ENCODE measurements at places on chromosomes 6 and 20. TPM values are rescaled to one million over a fixed set of nuclear protein-coding genes. Genes with fewer than 3 reads are reported as not detected.
A peak's percentile ranks its signal among the peaks of the same experiment; 100 is the strongest.

DNA sequence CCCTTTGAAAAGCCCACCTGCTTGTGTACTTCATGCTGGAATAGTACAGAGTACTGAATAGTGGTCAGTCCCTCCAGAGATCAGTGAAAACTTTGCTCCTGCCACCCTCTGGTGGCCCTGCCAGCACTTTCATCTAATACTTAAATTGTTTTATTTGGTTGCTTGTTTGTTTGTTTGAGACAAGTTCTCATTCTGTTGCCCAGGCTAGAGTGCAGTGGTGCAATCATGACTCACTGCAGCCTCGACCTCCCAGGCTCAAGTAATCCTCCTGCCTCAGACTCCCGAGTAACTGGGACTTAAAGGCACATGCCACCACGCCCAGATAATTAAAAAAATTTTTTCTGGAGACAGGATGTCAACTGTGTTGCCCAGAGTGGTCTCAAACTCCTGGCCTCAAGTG, 9.1 kb downstream of the FAM83D start:
- DNase-seq, result no peak

GRCh38 chr20:46218656-46219055, 89.6 kb downstream of the CDH22 start:
- no peak for DNase-seq

DNA sequence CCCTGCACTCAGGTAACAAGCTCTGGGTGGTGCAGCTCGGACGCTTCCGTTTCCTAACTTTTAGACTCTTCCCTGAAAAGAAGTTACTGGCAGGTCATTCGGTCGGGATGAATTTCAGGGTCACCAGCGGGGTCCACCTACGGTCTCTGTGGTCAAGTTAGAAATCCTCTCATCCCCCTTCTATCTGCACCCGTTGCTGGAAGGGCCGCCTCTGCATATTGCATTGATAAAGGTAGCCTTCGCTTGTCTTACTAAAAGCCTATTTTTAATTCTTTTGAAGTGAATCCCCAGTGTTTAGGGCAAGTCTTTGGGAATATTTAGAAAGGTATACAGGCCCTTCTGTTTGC, 47.3 kb downstream of the LRRN4 start:
- no peak for DNase-seq

DNA sequence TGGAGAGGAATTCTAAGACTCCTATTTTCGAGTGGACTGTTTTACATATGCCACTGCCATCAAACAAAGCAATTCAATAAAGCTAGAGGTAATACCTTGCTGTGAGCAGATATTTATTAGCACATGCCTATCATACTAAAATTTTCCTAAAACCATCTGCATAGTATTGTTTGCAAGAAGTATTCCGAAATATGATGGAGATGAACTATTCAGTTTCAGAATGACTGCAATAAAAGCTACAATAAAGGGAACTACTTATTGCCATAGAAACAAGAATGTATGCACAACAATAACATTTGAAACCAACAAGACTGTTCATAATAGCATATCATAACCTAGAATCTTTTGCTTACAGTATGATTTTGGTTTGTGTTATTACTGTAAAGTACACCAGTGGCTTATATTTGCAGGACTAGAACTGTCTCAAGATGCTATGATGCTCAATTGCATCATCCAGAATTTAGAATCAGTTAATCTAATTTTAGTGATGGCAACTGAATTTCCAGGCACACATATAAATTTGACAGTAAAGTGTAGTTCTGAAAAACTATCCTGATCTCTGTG, 144.3 kb downstream of the GRIK2 start:
- no peak for DNase-seq

DNA sequence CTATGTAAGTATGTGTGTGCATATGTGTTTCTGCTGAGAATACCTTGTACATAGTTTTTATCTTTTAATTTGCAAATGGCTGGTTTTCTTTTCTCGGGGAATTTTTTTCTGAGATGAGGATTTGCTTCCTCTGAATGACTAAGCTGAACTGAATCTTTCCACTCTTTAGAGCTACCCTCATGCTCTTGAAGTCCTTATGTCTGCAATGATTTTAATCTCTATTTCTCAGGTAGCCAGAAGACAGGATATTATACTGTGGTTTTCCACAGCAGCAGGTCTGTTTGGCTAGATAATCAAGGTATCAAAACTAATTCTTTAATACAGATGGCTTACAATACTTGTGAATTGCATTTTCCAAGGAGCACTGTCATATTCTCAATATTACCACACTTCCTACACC, 114.7 kb downstream of the PLCB1 start:
- no peak for DNase-seq

DNA sequence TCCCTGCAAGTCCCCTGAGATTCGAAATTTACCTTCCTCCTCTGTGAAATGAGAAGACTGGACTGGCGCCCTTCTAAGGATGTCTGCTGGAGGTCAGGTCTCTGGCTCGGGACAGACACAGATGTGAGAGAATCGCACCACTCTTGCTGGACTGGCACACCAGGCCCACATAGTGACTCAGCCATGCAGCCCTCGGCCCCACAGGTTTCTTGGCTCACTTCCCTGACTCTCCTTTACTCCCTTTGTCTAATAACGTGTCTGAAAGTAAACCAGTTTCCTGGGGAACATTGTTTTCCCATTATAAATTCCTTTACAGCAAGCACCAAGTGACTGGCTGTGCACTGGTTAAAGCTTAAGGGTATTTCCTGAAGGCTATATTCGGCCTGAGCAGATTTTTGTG, 106.7 kb upstream of the PLEKHG1 start:
- no peak for DNase-seq

- no peak for DNase-seq
These were observed 4.9 kb upstream of the PTK6 start for GRCh38 chr20:63542031-63542559.

DNA sequence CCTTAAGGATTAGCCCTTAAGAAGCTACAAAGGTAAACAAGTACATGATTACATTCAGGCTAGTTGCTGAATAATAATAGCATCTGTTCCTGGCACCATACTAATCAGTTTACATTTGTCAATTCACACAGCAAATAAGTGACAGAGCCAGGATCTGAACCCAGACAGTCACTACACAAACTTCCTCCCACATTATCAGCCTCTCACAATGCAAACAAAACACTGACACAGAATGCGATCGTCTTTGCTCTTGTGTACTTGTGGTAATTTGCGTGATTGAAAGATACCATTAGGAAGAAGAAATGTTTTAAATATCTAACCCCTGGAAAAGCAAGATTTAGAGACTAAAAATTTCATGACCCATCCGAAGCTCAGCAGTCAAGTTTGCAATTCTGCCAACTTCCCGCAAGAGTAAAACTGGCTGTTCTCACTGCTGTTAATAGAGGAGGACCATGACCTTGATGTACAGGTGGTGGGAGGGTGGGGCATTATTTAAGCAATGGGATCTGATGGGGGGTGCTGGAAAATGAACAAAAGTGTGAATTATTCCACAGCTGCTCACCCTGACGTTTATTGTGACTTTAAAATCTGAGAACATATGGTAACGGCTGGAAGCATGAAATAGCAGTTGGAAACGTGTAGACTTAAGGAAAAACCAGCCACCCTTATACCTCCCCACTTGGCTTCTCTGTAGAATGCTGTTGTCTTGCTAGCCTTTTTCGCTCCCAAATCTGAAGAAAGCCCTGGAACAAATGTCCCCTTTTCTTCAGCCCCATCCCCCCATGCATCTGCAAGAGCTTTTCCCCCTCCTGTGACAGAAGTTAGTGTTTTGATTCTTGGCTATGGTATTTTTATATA, 95.3 kb upstream of the ARMC2 start:
- DNase-seq, result no peak

GRCh38 chr20:33791959-33792597, 19.1 kb upstream of the CHMP4B start:
- peak; percentile 59 for DNase-seq

- DNase-seq, result no peak
These were observed 625.2 kb downstream of the EPM2A start for GRCh38 chr6:145110109-145110508.

DNA sequence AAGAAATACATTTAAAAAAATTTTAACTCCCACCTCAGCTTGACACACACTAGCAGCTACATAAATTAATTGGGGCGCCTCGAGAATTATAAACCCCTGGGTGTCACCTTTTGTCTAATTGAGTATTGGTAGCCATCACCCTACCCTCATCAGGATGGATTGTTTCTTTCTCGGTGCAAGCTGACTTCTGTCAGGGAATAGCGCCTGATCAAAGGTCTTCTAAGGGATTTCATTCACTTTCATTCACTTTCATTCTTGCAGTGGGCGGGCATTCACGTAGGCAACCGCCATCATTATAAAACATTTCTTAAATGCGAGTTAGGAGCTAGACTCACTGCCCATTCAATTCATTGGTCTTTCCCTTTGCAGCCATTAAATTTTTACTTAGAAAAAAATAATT, 239.2 kb upstream of the SASH1 start:
- no peak for DNase-seq

PCIF1 gene
- total RNA-seq, result 26.2 TPM

MTFR2 gene
- 0.25 TPM for total RNA-seq

WASF1 gene
- total RNA-seq, result 1.7 TPM

BFSP1 gene
- total RNA-seq, result 0.55 TPM

OR2B6 gene
- not detected for total RNA-seq

HECA gene
- 63.3 TPM for total RNA-seq

EEF1A1 gene
- 1,360 TPM for total RNA-seq

PHF20 gene
- 37.0 TPM for total RNA-seq

HSPA12B gene
- total RNA-seq, result 16.2 TPM

All from left ventricle myocardium superior (tissue), 1 donor.